ENCODE measurements at places on chromosomes 12 and 14.

- DNase-seq = no peak
Observed at GRCh38 chr12:110861729-110862128, 14.9 kb downstream of the CCDC63 start.

- DNase-seq = no peak
Observed at GRCh38 chr14:50319293-50319692, 7.2 kb downstream of the DMAC2L start.

- DNase-seq = no peak
Observed at GRCh38 chr12:49959685-49960473, 1.8 kb upstream of the AQP5 start.

- no peak for DNase-seq
Observed at GRCh38 chr14:25658988-25659387, 609.0 kb upstream of the STXBP6 start.

- DNase-seq = no peak
Observed at GRCh38 chr14:63737582-63738006, 9.7 kb upstream of the SGPP1 start.

GRCh38 chr12:19248929-19249602 lies 119.5 kb downstream of the PLEKHA5 start:
- peak; percentile 82 for DNase-seq

DNA sequence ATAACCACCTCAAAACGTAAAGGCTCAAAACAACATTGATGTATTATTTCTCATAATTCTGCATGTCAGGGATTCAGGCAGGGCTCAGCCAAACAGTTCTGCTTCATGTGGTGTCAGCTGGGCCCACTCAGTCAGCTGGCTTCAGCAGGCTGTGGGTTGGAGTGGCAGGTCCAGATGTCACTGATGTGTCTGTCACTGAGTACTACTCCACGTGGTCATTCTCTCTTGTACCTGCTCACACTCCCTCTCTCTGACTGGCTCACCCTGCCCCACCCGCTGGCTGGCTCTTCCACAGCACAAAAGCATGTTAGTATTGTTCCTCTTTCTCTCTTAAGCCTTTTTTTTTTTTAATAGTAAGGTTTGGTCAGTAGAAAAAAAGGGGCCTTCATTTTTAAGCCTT lies 182.4 kb downstream of the DICER1 start:
- DNase-seq = no peak

DNA sequence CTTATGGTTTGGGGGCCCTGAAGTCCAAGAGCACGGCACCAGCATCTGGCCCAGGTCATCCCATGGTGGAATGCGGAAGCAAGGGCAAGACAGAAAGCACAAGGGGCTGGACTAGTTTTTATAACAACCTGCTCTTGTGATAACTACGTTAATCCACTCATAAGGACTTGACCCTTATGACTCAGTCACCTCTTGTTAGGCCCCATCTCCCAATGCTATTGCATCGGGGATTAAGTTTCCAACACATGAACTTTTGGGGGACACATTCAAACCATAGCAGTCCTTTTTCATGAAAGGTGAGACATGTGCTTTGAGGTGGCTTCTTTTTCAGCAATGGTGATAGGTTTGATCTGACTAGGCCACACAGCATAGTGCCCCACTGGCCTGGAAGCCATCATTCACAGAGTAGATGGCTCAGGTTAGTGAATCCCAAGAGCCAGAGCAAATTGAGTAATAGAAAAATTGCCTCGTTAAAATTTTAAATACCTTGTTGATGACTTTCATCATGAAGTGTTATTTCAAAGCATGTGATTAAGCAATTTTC lies 12.1 kb downstream of the FRMD6 start:
- DNase-seq = no peak
